ENCODE measurements at places on chromosomes 12 and 14.

GRCh38 chr12:230925-231671 lies 17.1 kb upstream of the SLC6A12 start:
- DNase-seq: no peak

- no peak for DNase-seq
Measured at GRCh38 chr12:128600886-128601285, 222.9 kb downstream of the SLC15A4 start.

DNA sequence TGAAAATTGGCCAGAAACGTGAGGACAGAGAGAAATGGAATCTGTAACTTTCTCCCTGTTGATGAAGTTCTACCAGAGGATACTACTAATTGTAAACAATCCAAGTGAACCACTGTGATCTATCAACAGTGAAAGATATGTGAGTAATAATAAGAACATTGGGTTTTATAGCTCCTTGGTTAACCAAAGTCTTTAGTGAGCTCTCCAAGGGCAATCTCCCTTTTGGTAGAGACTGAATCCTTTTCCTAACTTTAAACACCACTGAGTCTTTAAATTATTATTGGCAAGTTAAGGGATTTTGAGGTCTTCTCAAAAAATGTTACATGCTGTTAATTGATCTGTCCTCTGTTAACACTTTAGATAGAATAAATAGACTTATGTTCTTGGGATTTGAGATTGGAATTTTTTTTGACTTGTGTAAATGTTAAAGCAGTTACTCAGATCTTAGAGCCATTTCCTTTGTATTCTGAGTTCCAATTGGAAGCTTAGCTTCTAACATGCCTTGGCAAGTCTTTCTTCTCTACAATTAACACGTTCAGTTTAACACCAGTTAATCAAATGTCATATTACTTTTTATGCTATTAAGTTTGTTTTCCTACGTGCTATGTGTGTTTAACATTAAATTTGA lies 338.2 kb upstream of the DDHD1 start:
- no peak for DNase-seq

GRCh38 chr14:98408713-98409112 lies 863.3 kb downstream of the BCL11B start:
- DNase-seq: no peak
